AG09319 (cell line): ENCODE measurements at places on chromosomes 4 and X.
A peak's percentile ranks its signal among the peaks of the same experiment; 100 is the strongest.

DNA sequence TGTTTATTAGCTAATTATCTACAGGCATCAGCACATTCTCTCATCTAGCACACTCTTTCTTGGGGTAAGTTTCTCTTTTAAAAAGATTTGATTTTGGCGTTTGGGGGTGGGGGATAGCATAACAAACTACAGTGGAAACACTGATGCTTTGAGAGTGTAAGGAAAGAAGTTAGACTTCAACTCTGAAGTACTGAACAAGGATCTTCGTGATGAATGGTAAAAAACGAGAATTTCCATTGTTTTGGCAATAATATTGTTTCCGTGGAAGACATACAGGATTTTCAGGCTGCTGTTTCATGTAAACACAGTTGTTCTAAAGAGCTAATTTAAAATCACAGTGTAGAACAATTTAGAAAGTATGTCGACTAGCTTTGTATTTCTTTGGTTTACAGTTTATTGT is 451 bp downstream of the LPAR4 start:
- no peak for DNase-seq

DNA sequence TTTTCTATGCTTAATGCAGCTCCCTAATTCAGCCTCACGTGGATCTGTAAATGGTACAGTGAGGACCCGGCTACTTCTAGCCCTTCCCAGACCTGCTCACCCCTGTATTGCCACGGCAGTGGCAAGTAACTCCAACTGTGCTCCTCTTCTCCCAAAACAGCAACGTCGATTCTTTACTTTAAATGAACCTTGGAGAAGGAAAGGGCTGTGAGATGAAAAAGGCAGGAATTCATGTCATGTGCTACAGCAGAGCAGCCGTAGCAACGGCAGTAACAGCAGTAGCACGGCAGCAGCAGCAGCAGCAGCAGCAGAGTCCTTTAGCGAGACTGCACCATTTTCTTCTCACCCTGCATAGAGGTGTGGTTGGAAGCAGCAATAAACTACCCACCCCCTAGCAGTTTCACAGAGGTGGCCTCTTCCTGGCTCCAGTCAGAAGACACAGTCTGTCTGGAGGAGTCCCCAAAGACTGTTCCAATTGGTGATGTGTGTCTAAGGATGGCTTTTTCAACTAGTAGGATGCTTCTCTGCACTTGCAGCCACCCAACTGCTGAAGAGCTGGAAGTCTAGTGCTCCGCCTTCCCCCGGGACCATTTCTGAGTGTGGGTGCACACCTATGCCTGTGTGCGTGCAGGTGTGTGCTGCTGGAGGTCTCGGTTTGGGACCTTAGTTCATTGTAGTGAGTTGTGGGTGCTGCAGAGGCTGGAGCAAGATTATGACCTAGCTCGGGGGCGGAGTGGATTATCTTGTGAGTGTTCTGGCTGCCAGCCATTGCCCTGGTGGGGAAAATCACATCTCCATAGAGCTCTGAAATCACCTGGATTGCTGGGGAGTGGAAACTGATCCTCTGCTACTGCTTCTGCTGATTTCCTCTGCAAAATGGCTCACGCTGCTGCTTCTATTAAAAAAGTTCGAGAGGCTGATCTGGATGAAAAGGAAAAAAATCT is 67.2 kb downstream of the ANK2 start:
- no peak for DNase-seq

DNA sequence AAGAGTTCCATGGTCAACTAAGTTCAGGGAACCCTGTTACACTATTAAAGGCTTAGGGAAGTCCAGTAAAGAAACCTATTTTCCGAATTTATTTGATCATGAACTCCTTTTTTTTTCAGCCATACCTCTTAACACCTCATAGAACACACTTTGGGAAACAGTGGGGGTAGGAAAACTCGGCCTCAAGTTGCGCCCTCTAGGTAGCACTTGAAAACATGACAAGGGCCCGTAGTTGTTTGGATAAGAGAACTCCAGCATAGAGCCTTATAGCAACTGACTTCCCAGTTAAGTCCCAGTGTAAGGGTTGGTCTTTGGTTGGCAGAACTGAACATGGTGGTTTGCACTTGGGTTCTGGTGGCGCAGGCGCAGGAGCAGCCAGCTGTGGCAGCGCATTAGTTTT is 14.4 kb downstream of the OGT start:
- DNase-seq = no peak

- no peak for DNase-seq
Observed at GRCh38 chr4:105197777-105198176, 51.1 kb downstream of the TET2 start.

GRCh38 chr4:99847362-99847976 is 30.8 kb downstream of the DAPP1 start:
- DNase-seq = no peak

GRCh38 chrX:119942831-119943184 is 743 bp downstream of the NKAP start:
- no peak for DNase-seq

DNA sequence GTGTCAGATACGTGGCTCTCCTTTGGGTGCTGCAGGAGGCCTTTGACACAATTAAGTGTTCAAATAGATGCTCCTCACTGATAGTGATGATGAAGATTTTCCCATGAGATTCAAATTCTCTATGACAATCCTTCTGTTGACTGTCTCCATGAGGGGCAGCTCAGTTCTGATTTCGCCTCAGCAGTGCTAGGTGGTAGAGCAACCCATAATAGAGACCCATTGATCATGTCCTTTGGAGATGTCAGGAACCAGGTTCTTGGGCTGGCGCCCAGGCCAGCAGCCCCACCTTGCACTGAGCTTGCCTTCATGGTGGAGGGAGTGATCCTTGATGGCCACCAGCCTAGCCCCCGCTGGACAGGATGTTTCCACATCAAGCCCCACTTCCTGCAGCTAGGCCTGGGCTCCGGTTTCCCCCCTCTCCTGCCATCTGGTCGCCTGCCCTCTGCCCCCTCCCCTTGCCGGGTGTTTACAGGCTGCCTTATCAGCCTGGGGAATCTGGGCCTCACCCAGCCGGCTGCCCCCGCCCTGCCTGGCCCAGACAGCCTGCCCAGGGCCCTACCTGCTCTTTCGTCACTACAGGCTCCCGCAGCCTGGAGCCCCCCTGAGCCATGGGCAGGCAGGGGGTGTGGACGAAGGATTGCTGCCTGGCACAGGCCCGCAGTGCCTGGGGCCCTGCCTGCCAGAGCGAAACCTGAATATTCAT is 12.6 kb downstream of the ELF4 start:
- no peak for DNase-seq

GRCh38 chr4:38664706-38665401 is 855 bp downstream of the KLF3 start:
- no peak for DNase-seq

- no peak for DNase-seq
Observed at GRCh38 chr4:114875630-114876029, 237.8 kb downstream of the NDST4 start.

DNA sequence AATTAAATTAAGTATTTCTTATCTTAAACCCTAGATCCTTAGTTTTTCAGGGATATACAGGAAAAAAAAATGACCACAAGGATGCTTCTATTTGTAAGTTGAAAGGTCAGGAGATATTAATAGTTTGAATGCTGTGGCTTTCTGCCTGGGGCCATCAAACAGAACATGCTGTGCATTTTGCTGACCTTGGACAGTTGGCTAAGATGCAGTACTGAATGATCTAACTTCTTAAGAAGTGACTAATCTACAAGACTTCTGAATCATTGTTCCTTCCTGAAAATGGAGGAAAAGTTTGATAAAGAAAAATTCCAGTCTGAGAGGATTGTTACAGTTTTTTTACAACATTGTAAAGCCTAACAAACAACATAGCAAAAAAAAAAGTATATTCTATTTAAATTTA is 237.8 kb upstream of the JADE1 start:
- peak; percentile 72 for DNase-seq

DNA sequence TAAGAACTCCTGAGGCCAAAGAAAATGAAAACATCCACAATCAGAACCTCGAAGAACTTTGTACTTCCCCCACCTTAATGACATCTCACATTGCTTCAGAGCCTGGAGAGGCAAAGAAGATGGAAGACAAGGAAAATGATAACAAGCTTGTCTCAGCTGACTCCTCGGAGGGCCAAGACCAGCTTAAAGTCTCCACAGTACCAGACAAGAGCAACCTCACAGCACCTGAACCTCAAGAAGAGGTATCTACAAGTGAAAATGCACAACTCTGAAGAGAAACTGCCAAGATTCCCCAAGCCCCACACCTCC is 97.5 kb downstream of the HNRNPD start:
- no peak for DNase-seq

DNA sequence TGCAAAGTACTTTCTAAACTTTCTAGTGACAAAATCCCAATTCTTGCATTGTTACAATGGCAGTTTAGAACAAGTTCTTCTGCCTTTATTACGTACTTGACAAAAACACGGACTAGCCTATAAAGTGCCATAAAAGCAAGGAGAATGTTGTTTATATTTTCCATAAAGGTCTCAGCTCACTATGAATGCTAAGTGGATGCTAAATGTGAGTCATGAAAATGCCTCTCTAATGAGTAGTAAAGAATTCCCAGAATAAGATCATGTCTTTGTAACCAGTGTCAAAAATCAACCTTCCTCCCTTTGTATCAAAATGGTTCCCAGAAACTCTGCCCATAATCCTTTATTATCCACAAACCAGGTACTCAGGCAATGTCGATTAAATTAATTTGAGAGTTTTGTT is 539.8 kb upstream of the SLIT2 start:
- no peak for DNase-seq

- no peak for DNase-seq
Observed at GRCh38 chr4:4479366-4479765, 62.5 kb downstream of the STX18 start.

DNA sequence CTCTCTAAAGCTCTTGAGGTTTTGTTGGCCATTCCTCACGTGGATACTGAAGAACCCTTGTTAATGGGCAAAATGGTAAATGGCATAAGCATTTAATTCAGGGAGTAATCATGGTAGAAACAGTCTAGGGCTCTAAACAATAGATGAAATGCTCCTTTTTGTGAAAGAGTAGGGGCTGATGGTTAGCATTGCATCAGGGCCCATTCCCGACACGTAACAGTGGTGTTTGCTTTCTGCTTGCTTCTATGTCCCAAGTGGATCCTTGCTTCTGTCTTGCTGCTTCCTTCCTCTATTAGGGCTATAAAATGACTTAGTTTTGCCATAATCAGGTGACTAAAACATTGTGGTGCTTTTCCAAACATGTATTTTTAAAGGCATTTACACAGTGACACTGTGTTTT is 230.9 kb upstream of the AFF2 start:
- DNase-seq = no peak

GRCh38 chr4:100926039-100926717 is 408.4 kb upstream of the EMCN start:
- no peak for DNase-seq

- DNase-seq = no peak
Observed at GRCh38 chr4:22202975-22203710, 254.6 kb upstream of the KCNIP4 start.

- DNase-seq = no peak
Observed at GRCh38 chr4:39302901-39303300, 63.3 kb downstream of the RFC1 start.

- no peak for DNase-seq
Observed at GRCh38 chrX:45142185-45142584, 58.5 kb downstream of the DIPK2B start.

DNA sequence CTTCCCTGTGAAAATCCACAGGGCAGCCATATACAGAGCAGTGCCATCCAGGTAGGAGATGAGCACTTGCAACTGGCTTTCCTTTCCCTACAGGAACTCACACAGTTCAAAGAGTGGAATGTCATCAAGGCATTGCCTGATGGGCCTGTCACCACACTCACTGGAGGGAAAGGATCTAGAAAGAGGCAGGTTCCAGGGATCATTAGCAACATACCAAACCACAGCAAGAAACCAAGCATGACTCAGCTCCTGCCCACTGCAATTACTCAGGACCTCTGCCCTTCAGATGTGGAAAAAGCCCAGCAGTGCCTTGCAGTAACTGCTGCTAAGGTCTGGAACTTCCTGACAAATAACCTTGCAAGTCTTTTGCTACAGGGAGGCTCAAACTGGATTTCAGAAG is 101.2 kb downstream of the ZNF674 start:
- DNase-seq = peak; percentile 43

DNA sequence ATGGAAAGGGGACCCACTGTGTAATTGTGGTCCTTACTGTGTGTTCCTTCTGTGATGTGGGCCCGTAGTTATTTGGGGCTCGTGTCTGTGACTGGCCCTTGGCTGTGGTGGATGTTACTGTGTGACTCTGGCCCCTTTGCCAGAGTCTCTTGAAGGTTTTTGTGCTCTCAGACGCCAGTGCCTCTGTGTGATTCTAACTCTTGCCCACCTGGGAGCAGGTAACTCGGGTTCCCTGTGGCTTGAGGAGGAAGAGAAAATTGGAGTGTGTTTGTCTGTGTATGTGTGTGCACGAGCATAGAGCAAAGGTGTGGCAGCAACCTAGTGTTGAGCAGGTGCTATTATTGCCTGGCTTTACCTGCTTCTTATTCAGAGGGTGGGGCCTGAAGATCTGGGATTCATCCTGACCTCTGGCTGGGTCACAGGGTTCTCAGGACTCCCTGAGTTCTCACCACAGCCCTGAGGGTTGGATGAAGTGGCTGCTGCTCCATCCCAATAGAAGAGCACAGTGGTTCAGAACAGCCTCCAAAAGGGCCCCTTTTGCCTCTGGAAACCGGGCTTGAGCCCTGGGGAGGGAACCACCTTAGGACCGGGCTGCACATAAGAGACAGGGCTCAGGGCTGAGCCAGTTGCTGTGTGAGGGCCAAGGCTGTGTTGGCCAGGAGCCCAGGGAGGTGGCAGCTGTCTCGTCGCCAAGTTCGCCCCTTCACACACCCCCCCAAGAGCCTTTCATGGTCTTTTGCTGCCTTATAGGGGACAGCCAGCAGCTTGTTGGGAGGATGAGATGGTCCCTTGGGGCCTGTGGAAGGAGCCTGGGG is 1.3 kb downstream of the RBM10 start:
- DNase-seq = no peak

DNA sequence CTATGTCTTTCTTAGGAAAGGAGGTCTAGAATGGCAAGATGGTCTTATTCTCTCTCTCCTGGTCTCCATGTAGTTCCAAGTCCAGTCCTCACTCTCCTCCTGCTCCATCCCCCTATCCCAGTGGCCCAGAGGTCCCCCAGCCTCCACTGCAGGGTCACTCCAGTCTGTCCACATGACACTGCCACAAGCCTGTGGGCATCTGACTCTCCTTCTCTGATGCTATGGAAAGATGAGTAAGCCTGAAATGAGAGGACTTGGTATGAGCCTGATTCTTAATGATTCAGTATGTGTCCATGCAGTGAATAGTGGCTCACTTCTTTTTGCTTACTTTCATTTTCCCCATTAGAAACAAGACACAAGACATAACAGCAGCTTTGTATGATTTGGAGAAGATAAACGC is 516.8 kb upstream of the ADGRL3 start:
- no peak for DNase-seq

- DNase-seq = no peak
Observed at GRCh38 chrX:118126286-118126685, 9.7 kb upstream of the KLHL13 start.

DNA sequence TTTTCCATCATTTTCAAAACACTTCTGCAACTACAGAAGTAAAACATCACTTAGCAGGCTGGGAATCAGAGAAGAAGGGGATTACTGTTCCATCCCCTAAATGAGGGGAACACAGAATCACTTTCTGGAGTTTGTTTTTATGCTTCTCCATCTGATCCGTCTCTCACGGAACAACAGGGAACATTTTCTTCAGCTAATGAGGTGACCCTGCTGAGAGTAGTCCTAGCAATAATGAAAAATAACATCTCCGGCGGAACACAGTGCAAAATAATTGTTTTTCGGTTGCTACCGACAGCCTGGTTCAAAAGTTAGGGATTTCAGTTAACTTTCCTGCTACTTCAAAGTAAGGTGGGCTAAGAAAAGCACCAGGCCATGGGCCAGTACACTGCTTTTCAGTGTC is 322.9 kb downstream of the UNC5C start:
- no peak for DNase-seq
